ENCODE measurements at places on chromosomes 16 and 17.

DNA sequence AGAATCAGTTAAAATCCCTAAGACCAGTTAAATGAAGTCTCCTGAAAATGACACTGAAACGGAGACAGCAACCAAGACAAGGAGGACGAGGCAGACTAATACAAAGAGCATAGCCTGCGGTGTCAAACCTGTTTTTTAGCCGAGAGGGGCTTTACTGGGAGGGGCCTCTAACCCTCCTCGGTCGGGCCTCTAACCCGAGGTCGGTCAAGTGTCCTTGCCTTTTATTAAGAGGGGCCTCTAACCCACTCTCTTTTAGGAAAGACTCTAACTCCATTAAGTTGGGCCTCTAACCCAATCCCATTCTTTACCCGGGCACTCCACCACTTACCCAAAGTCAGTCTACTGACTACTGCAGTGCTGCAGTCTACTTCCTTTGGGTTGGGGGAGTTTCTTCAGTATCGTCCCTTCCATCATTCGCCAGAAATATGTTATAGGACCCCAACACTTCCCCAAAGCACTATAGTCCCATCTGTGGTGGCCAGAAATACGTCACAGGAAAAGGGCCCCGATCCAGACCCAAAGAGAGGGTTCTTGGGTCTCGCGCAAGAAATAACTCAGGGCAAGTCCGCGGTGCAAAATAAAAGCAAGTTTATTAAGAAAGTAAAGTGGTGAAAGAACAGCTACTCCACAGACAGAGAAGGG, 39.2 kb upstream of the ARL4D start:
- DNase-seq = no peak

DNA sequence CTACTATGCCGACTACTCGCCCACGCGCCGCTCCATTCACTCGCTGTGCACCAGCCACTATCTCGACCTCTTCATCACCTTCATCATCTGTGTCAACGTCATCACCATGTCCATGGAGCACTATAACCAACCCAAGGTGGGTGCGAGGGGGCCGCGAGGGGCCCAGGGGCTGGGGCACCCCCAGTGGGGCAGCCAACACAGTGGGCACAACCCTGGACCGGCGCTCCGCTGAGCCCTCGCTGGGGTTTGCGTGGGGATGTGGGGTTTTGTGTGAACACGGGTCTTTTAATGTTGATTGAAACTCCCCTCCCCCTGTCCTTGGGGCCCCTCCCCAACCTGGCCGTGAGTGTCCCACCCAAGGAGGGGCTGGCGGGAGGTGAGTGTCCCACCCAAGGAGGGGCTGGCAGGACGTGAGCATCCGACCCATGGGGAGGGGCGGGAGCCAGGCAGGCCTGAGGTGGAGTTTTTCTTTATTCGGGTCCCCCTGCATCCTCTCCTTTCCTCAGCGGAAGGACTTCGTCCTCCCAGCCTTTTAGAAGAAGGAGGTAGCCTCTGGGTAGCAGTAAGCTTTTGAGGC, 11.2 kb downstream of the TPSG1 start:
- DNase-seq = no peak

DNA sequence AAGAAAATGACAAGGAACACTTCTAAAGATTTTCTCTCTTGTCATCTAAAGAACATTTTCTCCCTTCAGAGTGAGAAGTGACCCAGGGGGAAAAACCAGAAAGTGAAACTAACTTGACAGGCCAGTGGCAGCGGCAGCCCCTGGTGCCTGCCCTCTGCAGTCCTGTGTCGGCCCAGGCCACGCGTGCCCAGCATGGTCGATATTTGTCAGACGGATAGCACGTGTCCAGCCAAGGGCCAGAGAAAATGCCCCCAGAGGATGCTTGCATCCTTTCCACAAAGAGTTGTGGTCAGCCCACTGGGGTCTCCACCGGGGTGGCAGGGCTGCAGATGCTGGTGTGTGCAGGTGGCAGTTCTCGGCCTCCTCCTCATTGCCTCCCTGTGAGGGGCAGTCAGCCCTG, 176.6 kb downstream of the RAB11FIP4 start:
- DNase-seq = no peak

DNA sequence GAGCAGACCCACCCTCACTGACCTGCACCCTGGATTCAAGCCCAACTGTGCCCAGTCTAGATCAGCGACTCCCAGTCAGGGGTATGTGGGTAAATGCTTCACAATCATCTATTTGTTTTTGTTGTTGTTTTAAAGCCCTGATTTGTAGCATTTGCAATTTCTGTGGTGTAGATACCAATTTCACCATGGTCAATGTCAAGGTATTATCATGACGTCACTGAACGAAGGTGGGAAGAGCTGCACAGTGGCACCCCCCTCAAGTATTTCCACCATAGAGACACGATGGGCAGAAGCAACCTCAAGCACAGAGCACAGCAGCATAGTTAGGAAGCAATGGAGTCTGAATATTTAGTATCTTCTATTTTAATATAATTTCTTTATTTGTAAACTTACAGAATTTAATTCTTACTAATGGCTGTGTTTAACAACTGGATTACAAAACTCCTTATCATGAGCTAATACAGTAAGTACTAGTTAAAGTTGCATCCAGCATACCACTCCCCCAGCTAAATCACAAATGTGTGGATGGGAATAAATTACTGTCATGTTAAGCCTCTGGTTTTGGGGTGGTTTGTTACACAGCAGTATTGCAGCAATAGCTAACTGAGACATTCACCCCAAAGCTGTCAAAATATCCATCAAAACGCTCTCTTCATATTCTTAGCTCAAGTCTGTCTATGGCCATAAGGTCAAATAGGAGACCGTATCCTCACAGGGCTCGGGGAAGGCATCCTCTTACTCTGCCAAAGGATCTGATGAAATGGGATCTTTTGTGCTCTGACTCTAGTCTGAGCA, 25.5 kb downstream of the ORC6 start:
- DNase-seq = no peak

DNA sequence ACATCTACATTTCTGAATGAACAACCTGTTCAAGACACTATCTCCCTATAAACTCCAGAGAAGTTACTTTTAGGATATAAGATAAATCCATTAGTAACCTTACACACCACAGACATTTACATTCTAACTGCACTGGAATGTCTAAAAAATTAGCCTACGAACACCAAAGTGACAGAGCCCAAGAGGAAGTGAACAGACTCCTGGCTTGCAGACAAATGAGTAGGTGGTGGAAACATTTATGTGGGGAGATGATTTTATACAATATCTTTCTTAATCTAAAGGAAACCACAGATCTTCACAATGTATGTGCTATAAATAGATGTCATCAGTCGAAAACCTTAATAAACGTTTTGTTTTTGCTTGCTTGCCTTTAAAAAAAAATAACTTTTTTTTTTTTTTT, 18.8 kb downstream of the ZNF652 start:
- DNase-seq = peak; percentile 8
